ENCODE measurements at places on chromosomes 12 and 14. TPM values are rescaled to one million over a fixed set of nuclear protein-coding genes. Genes with fewer than 3 reads are reported as not detected.

- no peak for DNase-seq
Observed at GRCh38 chr12:71703206-71703605, 17.3 kb downstream of the TMEM19 start.

Gene SLC38A4
- not detected for total RNA-seq

- no peak for DNase-seq
Observed at GRCh38 chr14:96205978-96206360, 1.3 kb downstream of the BDKRB2 start.

Gene NGB
- total RNA-seq = not detected

Gene APOLD1
- 77.8 TPM for total RNA-seq

- no peak for DNase-seq
Observed at GRCh38 chr14:102510616-102511520, 1.3 kb upstream of the ANKRD9 start.

GRCh38 chr12:11875414-11875935, 195.3 kb upstream of the BCL2L14 start:
- no peak for DNase-seq

DNA sequence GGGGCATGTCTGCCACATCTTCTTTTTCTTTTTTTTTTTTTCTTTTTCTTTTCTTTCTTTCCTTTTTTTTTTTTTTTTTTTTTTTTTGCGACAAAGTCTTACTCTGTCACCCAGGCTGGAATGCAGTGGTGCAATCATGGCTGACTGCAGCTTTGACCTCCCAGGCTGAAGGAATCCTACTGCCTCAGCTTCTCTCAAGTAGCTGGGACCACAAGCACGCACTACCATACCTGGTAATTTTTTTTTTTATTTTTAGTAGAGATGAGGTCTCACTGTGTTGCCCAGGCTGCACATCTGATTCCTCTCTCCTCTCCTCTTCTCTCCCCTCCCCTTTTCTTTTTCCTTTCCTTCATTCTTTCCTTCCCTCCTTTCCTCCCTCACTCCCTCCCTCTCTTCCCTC, 18.5 kb downstream of the SLC15A5 start:
- no peak for DNase-seq

DNA sequence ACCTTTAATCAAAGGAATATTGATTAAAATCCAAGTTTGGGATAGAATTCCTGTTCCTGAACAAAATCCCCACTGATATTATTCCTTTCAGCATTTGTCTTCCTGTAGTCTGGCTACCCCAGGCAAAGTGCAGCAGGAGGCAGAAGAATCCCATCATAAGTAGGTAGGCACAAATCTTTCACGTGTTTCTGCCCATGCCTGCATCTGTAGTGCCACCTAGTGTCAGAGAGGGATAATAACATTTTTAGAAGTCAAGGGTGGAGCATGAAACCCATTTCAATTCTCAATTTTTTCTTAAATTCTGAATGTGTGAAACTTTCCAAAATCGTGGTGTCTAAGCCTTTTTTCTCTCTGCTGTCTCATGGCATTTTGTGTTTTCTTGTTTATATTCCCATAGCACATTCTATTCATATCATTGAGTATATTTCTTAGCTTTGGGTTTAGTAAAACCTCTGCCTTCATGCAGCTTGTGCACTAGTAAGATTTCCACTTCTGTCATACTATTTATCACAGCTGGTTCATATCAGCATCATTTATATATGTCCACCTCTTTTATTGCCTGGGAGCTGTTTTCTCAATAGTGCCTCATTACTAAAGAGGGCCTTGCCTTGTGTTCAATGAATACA, 47.8 kb upstream of the RERG start:
- DNase-seq = peak; percentile 24

Gene LYZ
- 53.7 TPM for total RNA-seq

Gene YAF2
- 39.3 TPM for total RNA-seq

Gene PRKAB1
- total RNA-seq = 40.6 TPM

GRCh38 chr12:21337453-21337852, 2.7 kb upstream of the SLCO1A2 start:
- no peak for DNase-seq

DNA sequence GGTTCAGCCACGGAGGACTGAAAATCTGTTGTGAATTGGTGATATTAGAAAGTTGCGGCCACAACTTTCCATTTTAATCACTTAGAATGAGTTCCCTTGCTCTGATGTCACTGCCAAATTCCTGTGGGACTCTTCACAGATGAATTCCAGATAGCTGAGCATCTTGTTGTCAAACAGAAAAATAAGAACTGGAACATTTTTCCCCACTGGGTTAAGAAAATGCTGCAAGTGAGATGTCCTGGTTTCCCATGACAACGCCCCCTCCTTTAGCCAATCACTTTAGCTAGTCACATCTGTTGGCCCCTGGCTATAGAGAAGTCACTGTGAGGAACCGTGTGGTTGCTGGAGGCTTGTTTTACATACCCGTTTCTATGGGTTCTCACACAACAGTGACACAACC, 135.9 kb downstream of the KTN1 start:
- peak; percentile 42 for DNase-seq

- no peak for DNase-seq
Observed at GRCh38 chr12:47509398-47509851, 196.4 kb downstream of the RPAP3 start.

GRCh38 chr12:3119192-3119755, 42.1 kb downstream of the TSPAN9 start:
- no peak for DNase-seq

- DNase-seq = no peak
Observed at GRCh38 chr14:25267186-25267585, 217.2 kb upstream of the STXBP6 start.

Gene DPPA3
- total RNA-seq = not detected

GRCh38 chr12:54991161-54991990, 6.8 kb upstream of the TESPA1 start:
- no peak for DNase-seq

Gene PLEKHD1
- not detected for total RNA-seq

GRCh38 chr12:54590978-54591591, 2.6 kb upstream of the PPP1R1A start:
- no peak for DNase-seq

DNA sequence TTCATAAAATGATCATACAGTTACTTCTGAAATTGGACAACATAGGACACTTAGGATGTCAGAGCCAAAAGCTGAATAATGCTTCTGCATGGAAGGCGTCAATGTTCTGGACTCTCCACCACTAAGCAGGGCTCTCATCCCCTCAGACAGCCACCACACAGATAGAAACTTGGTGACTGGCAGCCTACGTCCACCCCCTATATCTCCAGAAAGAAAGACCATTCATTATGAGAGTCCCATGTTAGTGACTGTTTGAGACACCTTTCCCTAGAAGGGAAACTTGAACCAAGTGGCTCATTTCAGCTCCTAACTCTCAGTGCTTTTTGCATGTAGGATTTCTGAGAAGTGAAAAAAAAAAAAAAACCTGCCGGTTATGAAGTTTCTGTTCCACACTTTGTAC, 251.0 kb upstream of the FKBP4 start:
- no peak for DNase-seq

DNA sequence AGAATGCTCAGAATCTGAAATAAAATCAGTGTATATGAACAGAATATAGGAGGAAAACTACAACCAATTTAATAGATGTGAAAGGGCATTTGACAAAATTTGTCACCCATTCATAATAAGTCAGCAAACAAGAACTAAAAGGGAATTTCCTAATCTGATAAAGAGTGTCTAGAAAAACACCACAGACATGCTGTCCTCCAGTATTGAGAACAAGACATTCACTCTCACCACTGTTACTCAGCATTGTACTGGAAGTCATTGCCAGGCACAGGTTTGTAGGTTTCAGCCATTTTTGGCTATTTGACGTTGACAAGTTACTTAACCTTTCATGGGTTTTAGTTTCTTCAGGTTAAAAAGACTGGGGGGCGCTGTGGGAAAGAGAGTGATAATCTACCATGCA, 13.2 kb downstream of the EIF2S1 start:
- no peak for DNase-seq

- DNase-seq = no peak
Observed at GRCh38 chr14:76484355-76484754, 108.4 kb downstream of the ESRRB start.

Gene NUAK1
- 32.8 TPM for total RNA-seq

DNA sequence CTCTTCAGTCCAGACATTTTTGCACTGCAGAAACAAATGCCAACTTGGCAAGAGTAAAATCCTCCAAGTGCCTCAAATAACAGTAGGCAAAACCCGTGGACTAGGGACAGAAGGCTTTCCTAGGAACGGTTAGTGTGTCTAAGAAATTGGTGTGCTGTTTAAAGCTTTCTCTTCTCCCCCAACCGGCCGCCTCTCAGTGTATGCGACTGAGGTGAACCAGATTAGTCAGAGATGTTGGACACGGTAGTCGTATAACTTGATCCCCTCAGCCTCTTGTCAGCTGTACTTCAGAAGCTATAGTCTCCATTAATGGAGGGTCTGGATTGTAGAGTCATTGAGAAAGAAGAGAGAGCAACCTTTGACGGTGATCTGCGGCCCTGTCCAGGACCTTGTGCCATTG, 21.7 kb downstream of the PPFIBP1 start:
- no peak for DNase-seq

GRCh38 chr12:88549929-88550328, 30.3 kb downstream of the KITLG start:
- DNase-seq = no peak

- DNase-seq = no peak
Observed at GRCh38 chr14:73792481-73792880, 59.1 kb upstream of the PTGR2 start.

Gene C12orf50
- not detected for total RNA-seq

DNA sequence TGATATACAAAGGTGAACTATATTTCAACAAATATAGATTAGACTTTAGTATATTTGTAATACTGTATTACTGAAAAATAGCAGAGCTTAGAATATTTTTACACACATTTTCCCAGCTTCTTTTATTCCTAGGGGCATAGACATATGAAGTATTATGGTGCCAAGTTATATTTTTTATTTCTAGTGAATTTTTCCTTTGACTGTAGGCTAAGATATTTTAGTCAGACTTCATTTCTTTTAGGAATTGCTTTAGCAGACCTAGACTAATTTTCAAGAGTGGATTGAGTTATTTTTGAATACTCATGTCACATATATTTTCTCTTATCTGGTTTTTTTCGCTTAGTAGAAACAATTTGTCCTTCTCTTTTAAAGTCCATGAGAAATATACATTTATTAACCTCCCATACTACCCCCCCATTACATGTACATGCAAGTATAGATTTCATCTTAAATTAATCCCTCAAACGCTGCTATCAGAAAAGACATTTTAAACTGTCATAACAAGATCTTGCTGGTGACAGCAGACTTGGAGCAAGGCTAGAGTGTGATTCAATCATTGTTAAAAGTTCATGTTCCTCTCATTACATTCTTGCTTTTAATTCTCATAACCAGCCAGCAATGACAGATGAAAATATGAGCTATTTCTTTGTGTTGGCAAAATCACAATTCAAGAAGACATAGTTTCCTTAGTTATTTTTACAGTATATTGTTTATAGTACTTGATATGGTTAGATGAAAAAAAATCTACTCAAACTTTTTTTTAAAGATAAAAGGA, 456.1 kb downstream of the AEBP2 start:
- DNase-seq = no peak

Gene WNT1
- total RNA-seq = not detected

DNA sequence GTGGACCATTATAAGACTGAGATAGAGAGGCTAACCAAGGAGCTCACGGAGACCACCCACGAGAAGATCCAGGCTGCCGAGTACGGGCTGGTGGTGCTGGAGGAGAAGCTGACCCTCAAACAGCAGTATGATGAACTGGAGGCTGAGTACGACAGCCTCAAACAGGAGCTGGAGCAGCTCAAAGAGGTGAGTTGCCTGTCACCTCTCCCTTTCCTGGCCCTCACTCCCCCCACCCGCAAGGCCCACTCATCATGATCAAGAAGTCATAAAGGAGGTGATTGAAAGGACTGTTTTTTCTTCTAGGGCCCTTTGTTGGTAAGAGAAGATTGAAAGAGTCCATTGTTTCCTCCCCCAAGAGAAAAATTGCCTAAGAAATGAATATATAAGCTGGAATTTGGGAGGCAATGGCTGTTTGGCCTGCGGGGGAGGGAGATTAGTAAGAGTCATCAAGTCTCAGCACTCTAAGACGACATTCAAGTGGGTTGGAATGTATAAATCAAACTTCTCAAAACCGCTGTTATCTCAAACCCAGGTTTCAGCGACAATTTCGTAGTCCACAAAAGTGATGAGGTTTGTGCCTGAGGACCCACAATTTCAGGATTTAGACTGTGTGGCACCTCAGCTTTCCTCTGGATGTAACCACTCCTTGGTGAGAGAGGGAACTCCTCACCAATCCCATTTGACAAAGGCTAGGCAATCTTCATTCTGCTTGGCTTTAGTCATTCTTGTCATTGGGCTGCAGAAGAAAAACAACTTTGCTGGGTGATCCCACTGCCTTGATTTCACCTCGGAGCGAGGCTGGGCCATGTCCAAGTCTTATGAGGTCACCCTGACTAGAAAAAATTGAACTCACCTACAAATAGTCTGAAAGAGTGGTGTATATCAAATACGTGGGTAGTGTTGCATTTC, 966 bp downstream of the BICD1 start:
- DNase-seq = no peak

GRCh38 chr14:50342221-50343078, 30.3 kb downstream of the DMAC2L start:
- DNase-seq = peak; percentile 61

DNA sequence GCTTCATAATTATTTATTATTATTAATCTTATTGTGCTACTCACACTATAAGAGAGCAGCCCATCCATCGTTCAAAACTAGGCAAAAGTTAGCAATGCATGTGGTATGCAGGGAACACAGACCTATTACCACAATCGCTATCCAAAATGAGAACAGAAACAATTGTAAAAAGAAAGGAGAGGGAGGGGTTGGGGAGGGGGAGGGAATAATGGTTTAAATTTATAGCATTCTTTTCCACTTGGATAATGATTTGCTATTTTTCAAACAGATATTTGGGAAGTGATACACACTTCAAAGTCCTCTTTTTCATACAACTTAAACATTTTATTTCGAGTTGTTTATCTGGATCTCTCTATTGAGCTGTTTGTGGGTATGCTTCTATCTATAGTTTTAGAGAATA, 248.6 kb upstream of the SOX5 start:
- DNase-seq = no peak

DNA sequence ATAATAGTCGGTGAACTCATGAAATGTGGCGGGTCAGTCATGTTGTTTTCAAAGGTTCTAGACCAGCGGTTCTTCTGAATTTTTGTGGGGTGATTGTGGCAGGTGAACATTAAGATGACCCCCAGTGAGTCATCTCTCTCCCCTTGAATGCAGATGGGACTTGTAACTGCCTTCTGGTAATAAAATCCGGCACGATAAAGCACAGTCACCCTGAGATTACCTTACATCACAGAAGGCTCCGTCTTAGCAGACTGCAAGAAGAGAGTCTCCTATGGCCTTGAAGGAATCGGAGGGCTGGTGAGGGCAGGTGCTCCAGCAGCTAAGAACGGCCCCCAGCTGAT, 189.6 kb downstream of the FOXN3 start:
- DNase-seq = no peak

- DNase-seq = no peak
Observed at GRCh38 chr12:71652656-71653055, 11.0 kb downstream of the ZFC3H1 start.

- no peak for DNase-seq
Observed at GRCh38 chr14:71319666-71320065, 412.4 kb downstream of the PCNX1 start.
